ENCODE measurements at places on chromosomes 1 and 21. TPM values are rescaled to one million over a fixed set of nuclear protein-coding genes. Genes with fewer than 3 reads are reported as not detected.

The PRCC gene
- 86.2 TPM for total RNA-seq

The NUDT17 gene
- 4.8 TPM for total RNA-seq

The PCSK9 gene
- not detected for total RNA-seq

The HHIPL2 gene
- total RNA-seq = 0.74 TPM

The CTSE gene
- not detected for total RNA-seq

The MGST3 gene
- total RNA-seq = 29.5 TPM

The LSM10 gene
- 58.1 TPM for total RNA-seq

The EDN2 gene
- not detected for total RNA-seq
